ENCODE measurements at places on chromosomes 5 and 9.

DNA sequence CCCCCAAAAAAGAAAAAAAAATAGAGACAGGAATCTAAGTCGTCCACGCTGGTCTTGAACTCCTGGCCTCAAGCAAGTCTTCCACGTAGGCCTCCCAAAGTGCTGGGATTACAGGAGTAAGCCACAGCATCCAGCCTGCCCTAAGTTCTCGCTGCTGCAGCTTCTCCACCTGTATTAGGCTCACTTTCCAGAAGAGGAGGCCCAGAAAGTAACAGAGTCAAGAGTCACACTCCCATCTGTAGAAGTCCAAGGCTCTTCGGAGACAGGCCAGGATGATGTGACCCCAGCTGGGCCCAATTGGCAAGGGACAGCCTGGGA, 1.8 kb downstream of the EEIG1 start:
- no peak for DNase-seq

DNA sequence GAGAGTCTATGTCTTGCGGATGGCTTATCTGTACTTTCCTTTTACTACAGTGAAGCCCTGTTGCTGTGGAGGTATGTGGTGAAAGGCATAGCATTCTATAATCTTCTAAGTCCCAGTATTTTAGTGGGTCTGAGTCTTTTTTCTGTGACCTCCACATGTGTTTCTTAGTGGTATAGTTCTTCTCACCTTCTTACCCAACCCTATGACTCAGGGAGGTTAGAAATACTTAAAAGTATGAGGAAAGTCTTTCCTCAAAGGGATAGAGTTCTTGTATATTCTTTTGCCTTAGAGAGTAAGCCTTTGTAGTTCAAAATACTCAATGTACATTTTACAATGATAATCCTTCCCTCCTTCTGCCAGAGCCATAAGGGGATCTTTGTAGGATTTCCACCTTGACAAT, 621.9 kb upstream of the CTNND2 start:
- no peak for DNase-seq

- DNase-seq: no peak
Observed at GRCh38 chr5:158819840-158820620, 279.7 kb downstream of the EBF1 start.

DNA sequence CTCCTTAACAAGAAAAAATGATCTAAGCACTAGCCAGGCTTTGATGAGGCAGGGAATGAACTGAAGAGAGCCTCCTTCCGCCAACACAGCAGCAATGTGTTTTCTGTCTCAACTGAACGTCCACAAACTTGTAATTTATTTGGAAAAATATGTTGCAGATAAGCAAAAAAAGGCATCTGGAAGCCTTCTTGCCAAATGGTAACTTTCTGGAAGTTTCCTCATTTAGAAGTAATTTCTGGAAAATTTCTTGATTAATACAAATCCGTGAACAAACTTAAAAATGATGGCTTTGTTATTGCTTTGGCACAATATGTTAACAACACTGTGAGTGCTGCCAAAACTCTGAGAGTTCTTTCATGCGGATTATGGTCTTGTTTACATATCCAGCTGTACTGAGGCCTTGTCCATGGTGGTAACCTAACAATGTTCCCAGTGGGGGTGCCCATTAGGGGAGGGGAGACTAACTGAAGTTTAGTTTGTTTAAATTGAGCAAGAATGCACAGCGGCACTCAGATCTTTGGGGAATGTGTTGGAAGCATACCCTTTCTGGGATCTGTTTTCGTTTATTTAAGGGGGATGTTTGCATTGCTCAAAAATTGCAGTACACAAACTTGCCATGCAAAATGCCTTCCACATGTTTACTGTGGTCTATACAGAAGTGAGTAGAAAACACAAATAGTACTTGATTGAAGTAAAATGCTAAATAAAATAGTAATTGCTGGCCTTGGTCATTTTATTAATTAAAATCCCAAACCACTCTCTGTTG, 334.7 kb downstream of the NR2F1-AS1 start:
- DNase-seq: no peak

- DNase-seq: no peak
Observed at GRCh38 chr9:135814421-135815095, 92.8 kb downstream of the CAMSAP1 start.

DNA sequence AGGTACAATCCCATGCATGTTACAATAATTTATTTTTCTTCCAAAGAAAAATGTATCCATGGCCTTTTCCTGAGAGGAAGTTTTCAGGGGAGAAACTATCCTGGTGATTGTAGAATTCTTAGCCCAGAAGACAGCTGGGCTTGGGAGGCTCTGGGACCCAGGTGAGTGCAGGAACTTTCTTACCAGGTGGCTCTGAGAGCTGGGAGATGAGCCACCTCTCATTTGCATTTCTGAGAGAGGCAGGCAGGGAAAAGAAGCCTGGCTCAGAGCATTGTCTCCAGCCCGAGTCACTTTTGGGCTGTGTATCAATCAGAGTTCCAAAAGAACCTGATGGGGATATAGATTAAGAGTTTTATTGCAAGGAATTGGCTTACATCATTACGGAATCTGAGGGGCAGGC, 52.7 kb downstream of the ALG2 start:
- no peak for DNase-seq

DNA sequence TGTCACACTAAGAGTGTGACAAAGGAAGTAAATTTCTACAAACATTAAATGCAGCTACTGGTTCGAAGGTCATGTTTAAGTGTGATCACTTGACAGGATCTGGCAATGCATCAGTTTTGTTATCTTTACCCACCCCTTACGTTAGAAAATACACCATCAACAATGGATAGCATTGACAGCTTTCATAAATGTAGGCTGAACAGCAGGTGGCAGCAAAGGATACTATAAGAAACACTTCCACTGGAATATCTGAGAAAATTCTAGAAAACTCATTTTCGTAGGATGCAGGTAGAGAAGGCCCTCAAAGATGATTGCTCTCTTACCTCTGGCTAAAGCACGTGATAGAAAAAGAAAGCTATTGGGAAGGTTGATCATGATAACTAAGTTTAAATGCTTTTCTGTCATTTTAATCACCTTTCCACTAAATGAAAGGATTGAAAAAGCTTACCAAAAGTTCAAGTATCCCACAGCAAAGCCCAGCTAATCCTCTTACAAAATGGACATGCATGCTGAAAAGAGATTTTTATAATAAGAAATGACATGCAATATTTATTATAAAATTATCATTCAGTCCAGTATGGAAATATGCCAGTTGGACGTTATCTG, 292.5 kb downstream of the PARP8 start:
- no peak for DNase-seq
